CD4-positive, alpha-beta T cell treated with Interferon gamma for 1 hour (primary cell): ENCODE measurements at places on chromosomes 16 and 17.

DNA sequence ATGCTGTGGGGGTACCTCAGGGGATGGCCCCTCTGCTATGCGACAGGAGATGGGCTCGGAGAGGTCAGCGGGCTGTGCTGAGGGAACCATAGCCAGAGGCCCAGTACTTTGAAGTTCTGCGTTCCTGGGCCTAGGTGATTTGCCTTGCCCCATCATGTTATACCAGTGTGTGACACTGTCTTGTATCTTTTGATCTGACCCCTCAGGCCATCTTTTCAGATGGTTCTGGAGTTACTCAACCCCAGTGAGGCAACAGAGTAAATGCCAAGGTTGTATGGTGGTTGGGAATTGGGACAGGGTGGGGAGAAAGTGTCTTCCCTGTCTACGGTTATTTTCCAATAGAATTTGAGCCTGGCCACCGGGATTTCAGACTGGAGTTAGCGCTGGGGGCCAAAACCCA lies 8.5 kb downstream of the MSI2 start:
- DNase-seq: no peak

GRCh38 chr17:79728169-79728907 lies 2.4 kb upstream of the ENPP7 start:
- peak; percentile 89 for DNase-seq

DNA sequence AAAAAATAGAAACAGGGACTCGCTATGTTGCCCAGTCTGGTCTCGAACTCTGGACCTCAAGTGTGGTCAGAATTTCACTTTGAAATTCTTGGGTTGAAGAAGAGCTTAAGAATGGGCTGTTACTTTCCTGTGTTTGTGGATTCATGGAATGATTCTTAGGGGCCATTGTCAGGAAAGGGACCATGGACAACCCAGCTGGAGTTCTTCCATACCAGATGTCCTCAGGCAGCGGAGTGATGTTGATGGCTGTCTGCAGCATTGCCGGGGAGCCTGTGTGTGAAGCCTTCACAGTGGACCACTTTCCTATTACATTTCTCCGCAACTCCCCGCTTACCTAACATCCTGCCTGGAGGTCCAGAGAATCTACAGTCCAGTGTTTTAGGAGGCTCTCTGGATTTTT lies 145.9 kb downstream of the CLEC16A start:
- no peak for DNase-seq

GRCh38 chr17:78678222-78678557 lies 101.0 kb upstream of the DNAH17 start:
- DNase-seq: no peak

DNA sequence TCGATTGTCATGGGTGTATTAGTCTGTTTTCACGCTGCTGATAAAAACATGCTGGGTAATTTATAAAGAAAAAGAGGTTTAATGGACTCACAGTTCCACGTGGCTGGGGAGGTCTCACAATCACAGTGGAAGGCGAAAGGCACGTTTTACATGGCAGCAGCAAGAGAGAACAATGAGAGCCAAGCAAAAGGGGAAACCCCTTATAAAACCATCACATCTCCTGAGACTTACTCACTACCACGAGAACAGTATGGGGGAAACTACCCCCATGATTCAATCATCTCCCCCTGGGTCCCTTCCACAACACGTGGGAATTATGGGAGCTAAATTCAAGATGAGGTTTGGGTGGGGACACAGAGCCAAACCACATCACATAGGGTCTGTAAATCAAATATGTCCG lies 167.4 kb upstream of the XYLT1 start:
- DNase-seq: no peak

DNA sequence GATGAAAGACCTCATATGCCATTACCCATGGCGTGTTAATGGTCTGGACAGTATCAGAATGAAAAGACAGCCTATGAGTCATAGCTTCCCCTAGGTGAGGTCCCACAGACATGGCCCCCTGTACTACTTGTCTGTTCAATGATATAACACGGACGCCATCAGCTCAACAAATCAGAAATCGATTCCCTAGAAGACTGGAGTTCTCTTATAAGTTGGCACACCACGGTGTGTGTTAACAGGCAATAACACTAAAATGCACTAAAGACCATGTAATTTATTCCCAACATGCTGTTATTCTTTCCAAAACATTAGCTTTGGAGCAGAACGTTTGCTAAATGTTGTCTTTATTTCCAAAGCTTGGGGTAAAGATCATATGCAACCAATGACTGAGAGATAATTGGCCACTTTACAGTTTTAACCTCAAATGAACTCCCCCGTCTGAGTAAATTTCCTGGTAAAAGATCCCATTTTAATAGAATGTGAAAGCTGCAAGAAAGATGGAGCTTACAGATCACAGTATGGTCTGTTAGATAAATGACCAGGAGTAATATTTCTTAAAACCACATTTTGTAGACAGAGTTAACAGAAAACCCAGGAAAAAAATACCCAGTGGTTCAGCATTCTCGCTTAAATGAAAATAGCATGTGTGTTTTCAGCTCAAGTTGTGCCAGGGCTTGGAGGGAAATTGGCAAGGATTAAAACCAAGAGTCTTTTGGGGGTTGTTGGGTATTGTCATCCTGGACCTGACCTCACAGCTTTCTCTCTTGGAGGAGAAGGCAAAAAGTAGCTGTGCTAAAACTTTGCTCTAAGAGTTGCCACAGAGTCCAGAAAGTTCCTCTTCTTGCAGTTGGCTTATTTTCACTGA lies 65.9 kb downstream of the PCTP start:
- no peak for DNase-seq

GRCh38 chr16:79632289-79632688 lies 31.8 kb upstream of the MAF start:
- no peak for DNase-seq

DNA sequence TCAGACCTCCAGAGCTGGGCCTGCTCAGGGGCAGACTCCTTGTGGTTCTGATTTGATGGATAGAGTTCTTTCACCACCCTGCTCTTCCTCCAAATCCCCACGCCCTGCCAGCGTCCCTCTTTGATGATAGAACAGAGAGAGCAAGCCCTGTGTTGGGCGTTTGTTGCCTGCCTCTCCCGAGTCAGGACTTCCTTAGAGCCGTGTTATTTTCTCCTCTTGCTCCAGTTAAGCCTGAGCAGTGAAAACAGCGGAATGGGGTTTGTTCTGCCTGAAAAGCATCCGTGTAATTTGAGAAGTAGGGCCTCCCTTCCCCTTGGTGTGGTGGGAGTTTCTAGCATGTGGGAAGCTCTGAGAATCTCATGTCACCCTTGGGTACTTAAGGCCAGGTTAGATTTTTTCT lies 22.1 kb downstream of the TMEM94 start:
- DNase-seq: no peak
